Central memory CD4-positive, alpha-beta T cell (primary cell): ENCODE measurements at places on chromosomes 4 and X.

- no peak for DNase-seq
Observed at GRCh38 chrX:8848911-8849310, 47.7 kb upstream of the FAM9A start.

DNA sequence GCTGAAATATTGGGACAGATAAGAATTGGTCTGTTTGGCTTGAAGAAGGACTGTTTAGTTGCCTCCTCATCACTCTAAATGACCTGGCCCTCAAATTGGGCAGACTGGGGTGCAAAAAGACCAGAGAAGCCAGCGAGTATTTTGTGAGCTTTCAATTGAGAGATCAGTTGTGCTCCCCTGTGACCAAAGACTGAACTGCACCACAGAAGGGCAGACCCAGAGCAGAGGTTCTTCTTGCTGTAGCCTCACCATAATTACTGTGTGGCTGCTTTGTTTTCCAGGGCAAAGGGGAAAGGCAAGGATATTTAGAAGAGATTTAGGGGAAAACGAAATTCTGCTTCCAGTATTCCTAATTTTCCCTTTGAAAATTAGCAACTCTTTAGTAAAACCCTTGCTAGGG is 104.0 kb upstream of the MBNL3 start:
- DNase-seq: no peak

DNA sequence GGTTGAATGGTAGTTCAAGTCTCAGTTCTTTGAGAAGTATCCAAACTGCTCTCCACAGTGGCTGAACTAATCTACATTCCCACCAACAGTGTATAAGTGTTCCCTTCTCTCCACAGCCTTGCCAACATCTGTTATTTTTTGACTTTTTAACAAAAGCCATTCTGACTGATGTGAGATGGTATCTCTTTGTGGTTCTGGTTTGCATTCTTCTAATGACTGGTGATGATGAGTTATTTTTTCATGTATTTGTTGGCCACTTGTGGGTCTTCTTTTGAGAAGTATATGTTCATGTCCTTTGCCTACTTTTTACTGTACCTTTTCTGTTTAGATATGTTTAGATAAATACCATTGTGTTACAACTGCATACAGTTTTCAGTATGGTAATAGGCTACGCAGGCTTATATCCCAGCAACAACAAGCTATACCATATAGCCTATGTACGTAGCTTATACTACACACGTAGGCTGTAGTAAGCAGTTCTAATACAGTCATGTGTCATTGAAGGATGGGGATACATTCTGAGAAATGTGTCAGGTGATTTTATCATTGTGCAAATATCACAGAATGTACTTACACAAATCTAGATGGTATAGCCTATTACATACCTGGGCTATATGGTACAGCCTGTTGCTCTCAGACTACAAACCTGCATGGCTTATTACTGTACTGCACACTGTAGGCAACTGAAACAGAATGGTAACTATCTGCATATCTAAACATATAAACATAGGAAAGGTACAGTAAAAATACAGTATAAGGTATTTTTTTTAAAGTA is 28.1 kb downstream of the KLHL8 start:
- DNase-seq: no peak

- DNase-seq: no peak
Observed at GRCh38 chr4:165725352-165725751, 147.7 kb upstream of the TLL1 start.

GRCh38 chr4:101458914-101459313 is 111.6 kb upstream of the PPP3CA start:
- no peak for DNase-seq

GRCh38 chr4:165288639-165289422 is 38.6 kb upstream of the MSMO1 start:
- DNase-seq: no peak

GRCh38 chr4:34269613-34270012 is 1974.7 kb downstream of the ARAP2 start:
- no peak for DNase-seq

DNA sequence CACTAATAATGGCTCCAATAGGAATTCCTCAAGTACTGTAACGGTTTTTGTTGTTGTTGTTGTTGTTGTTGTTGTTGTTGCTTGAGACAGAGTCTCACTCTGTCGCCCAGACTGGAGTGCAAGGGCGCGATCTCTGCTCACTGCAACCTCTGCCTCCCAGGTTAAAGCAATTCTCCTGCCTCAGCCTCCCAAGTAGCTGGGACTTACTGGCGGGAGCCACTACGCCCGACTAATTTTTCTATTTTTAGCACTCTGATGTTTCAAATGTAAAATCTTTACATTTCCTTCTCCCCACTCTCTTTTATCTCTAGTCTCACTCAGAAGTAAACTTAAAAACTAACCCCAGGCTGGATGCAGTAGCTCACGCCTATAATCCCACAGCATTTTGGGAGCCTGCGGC is 8.0 kb downstream of the ANKRD17 start:
- DNase-seq: no peak

DNA sequence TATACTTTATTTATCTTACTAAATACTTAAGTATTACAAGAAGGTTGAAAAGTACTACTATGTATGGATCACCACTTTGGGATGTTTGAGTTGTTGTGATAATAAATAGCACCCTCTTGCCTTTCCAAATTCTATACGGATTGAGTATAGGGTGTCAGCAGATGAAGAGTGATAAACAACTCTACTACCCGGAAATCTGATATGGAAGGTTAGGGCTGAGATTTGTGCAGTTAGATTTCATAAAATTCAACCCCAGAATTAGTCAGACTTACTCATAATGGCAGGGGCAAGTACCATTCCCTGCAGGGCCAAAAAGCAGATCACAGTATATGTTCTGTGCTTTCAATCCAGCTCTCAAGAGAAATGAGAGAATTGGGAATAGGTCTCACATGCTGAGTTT is 1008.9 kb upstream of the PCDH7 start:
- no peak for DNase-seq

GRCh38 chr4:108007984-108008383 is 18.3 kb downstream of the HADH start:
- no peak for DNase-seq

GRCh38 chr4:99715286-99715685 is 57.7 kb upstream of the C4orf54 start:
- DNase-seq: no peak

DNA sequence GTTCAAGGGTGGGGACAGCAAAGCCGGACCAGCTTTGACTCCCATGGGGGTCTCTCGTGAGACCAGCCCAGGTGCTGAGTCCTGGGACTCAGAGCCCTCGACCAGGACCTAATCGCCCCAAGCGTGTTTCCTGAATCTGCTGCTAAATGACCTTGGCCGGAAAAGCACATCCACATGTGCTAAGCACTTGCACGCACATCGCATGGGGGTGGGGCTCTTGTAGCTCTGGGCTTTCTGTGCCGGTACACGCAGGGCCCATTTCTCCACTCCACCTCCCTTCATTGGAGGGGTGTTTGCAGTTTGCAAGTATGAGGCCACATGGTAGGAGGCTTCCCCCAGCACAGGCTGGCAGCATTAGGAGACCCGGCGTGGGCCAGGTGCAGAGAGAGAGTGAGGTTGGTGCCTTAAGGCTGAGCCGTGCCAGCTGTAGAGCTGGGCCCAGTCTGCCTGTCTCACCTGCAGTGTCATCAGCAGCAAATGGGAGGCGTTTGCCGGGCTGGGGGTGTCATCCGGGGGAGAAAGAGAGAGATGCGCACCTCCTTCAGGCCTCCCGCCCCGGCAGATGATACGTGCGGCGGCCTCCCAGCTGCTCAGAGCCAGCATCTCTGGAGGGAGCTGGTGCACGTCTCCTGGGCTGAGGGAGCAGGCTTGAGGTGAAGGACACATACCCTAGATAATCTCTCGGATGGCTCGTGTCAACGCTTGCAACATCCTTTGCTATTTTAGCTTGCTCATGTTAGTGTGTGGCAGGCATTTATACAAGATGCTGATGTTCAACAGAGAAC is 45.2 kb upstream of the CLCN4 start:
- peak; percentile 74 for DNase-seq

- DNase-seq: no peak
Observed at GRCh38 chr4:137688651-137689050, 156.4 kb upstream of the PCDH18 start.

- DNase-seq: peak; percentile 62
Observed at GRCh38 chr4:184473499-184474262, 669 bp downstream of the IRF2 start.

GRCh38 chrX:121851033-121851432 is 803.6 kb downstream of the GLUD2 start:
- DNase-seq: no peak

DNA sequence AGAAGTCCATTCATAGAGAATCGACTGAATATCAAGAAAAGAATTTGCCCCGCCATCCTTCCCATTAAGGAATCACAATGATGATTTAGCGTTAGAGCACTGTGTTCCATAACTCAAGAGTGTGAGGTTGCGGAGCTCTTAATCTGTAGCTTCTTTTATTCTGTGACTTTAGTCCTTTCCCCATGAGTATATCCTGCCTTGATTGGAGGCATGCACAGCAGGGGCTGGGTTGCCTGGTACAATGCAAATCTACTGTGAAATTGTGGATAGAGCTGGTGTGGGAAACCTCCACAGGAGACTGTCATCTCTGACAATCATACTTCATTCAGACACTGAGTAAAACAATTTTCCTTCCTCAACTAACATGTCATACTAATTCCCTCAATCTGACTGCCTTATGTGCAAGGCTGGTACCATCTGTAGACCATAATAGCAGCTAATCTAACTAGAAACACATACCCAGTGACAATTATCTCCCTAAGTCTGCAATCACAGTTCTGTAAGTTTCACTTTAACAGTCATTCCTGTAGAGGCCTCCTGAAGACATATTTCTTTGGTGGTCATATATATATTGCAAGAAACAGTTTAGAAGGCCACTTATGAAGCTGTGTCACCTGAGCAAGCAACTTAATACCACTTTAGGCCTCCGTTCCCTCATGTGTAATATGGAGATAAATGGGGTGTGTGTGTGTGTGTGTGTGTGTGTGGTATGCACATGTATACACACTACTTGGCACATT is 355.2 kb upstream of the FAM241A start:
- no peak for DNase-seq

GRCh38 chr4:117326091-117326490 is 240.7 kb upstream of the TRAM1L1 start:
- DNase-seq: no peak

GRCh38 chr4:4749137-4749536 is 110.3 kb upstream of the MSX1 start:
- DNase-seq: no peak

- DNase-seq: no peak
Observed at GRCh38 chrX:12987900-12988594, 13.1 kb downstream of the TMSB4X start.

DNA sequence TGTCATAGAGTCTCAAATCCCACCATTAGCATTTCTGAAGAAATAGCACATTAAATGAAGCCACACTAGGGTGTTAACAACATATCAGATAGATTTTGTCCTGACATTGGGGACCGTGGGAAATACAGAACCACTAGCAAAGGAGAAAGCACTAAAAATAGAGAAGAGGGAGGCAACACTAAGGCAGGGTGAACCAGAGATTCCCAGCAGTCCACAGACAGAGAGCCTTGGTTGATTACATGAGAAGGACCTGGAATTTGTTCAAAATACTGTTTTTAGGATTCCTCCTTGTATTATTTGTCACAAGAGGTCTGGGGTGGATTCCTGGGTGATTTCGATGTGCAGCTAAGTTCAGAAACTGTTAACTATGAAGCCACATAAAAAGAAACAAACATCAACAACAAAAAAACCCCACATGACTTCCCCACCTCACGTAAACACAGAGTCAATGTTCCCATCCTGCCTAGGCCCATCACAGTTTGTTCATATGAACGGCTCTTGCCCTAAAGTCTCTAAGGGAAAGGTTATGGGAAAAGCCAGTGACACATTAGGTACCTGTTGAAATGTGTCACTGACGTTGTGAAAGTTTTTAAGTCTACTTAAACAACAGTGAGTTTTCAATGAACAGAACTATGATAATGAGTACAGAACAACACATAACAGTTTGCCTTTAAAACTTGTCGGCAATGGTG is 23.6 kb upstream of the GRSF1 start:
- no peak for DNase-seq

DNA sequence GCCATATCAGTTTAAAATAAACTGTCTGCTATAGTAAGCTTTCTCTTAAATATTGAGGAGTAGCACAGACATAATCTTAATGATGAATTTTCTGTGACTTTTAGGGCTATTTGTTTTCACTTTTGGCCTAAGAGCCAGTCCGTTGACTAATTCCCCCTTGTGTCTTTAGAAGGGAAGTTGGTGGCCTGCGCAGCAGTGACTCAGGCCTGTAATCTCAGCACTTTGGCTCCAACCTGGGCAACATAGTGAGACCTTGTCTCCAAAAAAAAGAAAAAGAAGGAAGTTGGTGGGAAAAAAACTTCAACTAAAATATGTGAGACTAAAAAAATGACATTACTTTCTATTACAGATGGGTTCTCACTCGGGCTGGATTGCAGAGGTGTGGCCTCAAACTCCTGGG is 3.4 kb downstream of the NCAPG start:
- no peak for DNase-seq

- no peak for DNase-seq
Observed at GRCh38 chr4:61462451-61463326, 262.6 kb downstream of the ADGRL3 start.

- DNase-seq: no peak
Observed at GRCh38 chr4:175090116-175090515, 172.0 kb downstream of the ADAM29 start.

DNA sequence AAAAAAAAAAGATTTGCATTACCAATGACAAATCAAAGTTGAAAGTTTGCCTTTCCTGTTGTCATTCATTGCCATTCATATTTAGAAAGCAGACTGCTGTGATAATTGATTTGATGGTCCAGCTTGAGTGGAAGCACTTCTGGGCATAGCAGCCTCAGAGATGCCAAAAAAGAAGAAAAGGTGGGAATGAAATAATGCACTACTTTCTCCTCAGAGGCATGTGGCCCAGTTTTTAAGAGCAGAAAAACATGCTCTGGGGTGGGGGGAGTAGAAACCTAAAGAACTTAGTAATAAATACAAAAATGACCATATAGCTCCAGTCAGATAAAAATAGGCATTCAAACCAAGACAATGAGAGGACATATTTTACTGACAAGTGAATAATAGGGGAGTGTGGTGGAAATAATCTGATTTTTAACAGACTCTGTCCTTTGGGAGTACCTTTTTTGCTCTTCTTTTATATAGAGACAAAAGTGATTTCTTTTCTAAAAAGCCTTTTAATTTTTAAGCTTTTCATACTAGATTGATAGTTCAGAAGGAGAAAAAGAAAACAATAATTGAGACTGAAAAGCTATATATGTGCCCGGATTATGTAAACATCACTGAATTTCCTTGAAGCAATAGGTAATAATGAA is 599.1 kb downstream of the RPA4 start:
- no peak for DNase-seq

GRCh38 chr4:42654631-42655268 is 2.2 kb downstream of the ATP8A1 start:
- no peak for DNase-seq

GRCh38 chr4:128811571-128812441 is 2.3 kb downstream of the JADE1 start:
- peak; percentile 76 for DNase-seq
